ENCODE measurements at places on chromosomes 1 and 21.

DNA sequence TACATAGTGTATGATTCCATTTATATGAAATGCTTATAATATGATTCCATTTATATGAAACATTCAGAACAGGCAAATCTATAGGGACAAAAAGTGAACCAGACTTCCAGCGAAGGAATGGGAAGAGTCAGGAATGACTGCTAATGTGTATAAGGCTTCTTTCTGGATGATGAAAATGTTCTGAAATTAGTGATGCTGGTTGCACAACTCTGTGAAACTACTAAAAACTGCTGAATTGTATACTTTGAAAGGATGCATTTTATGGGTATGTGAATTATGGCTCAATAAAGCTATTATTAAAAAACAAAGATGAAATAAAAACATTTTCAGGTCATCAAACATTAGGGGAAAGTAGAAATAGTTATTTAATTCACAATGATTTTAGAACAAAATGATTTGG is 14.1 kb upstream of the IL24 start:
- no peak for DNase-seq

DNA sequence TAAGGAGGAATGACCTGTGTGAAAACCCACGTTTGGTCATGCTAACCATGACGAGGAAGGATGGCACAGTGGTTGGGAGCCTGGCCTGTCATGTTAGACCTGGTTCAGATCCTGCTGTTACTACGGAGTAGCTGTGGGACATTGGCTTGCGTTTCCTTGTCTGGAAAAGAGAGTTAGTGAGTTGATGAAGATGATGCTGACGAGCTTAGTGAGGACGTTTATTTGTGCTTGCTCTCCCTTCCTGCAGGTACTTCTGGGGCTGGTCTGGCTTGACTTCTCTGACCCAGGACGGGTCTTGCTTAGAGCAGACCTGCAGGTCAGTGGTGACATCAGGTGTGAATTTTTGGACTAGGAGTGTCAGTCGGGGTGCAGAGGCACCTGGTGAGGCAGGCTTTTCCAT is 14.7 kb downstream of the GALNT2 start:
- DNase-seq = no peak

DNA sequence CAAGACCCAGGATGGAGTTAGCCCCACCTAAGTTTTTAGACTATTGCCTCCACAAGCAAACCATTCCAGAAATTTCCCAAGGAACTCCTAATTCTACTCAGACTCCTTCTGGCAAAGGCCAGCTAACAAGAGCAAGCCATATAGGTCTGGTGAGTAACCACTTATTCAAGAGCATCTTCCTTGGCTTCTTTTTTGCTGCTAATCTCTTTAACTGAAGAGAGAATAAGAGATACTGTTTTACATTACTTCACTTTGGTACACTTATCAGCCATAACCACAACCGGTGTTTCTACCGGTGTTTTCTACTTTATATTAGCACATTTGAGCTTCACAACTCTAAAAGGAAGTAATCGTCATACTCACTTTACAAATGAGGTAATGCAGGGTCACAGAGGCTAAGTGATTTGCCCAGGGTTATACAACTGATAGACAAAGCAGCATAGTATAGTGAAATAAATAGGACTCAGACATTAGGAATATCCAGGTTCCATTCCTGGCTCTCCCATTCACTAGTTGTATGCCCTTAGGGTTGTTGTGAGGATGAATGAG is 1.7 kb upstream of the EPS15 start:
- DNase-seq = no peak

DNA sequence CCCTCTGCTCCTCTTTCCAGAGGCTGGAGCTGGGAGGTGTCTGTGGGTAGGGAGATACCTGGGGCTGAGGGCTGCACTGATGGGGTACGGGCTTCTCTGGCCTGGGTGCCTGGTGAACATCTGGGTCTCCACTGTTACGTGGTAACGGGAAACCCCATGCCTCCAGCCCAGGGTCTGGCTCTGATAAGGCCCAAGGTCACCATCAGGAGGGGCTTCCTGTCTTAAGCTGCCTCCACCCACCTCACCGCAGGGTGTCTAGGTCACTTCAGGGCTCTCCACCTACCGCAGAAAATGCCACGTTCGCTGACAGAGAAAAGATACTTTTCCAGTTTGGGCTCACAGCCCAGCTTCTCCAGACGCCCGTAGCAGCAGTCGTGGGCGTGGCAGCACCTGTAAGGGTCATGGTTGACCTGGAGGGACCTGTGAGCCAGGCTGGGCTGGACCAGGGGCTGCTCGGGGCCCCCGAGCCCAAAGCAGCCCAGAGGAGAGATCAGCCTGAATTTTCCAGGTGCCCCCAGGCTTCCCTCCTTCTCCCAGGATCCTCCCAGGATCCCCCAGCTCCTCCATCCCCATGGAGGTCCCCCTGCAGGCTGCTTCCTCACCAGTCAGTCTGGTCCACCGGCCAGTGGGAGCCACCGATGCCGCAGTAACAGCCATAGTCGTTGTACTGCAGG is 1.3 kb downstream of the PLA2G2E start:
- no peak for DNase-seq

- no peak for DNase-seq
Observed at GRCh38 chr1:26833432-26834405, 7.2 kb downstream of the ZDHHC18 start.

- DNase-seq = no peak
Observed at GRCh38 chr1:19412654-19413053, 72.7 kb downstream of the CAPZB start.

DNA sequence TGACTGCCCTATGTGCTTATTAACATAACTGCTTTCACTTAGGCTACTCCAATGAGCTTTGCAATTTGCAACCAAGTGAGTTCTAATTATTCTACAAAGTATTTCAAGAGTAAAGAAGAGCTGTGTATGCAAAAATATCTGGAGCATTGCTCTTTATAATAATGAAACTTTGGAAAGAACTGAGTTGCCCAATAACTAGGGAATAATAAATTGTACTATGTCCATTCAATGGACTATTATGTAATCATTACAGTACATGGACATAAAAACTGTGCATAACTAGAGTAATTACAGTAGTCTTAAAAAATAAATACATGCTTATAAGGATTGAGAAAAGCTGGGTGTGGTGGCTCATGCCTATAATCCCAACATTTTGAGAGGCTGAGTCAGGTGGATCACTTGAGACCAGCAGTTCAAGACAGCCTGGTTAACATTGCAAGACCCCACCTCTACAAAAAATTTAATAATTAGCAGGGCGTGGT is 70.3 kb upstream of the JAK1 start:
- DNase-seq = no peak
